Fibroblast of villous mesenchyme (primary cell): ENCODE measurements at places on chromosomes 16 and 17. TPM values are rescaled to one million over a fixed set of nuclear protein-coding genes. Genes with fewer than 3 reads are reported as not detected.
A peak's percentile ranks its signal among the peaks of the same experiment; 100 is the strongest.

DNA sequence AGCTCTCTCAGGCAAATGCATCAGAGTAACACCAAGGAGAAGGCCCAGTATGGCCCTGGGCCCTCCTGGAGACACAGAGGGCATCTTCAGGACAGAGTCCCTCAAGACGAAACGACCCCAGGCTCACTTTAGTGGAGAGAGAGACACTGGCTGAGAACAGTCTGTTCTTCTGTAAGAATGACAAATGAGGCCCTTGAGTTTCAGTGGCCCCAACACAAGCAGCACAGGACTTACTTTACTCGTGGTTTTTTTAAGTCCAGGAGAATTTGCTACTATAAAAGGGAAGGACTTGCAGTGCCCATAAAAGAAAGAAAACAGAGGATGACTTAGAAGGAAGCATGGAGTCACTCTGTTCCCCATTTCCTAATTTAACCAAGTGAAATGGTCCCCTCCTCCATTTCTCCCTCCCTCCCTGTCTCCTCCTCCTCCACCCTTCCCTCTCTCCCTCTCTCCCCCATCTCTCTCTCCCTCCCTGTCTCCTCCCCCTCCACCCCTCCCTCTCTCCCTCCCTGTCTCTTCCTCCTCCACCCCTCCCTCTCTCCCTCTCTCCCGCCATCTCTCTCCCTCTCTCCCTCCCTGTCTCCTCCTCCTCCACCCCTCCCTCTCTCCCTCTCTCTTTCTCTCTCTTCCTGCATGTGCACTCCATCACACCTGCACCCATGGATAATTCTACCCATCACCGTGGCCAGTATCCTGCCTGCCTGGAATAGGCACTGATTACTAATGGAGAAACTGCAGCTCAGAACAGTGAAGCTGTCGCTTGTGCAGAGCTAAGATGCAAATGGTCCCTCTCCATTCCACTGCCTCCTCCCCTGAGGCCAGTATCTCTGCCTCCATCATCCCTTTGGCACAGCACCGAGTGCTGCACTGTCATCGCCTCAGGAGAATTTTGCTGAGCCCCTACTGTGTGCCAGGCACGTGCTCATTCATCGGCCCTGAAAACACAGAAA is 47.3 kb upstream of the RBFOX3 start:
- DNase-seq: no peak

- DNase-seq: no peak
These were observed 28.0 kb downstream of the CACNA1G start for GRCh38 chr17:50588391-50589049.

- DNase-seq: no peak
These were observed 94.1 kb downstream of the PLCG2 start for GRCh38 chr16:81873206-81873605.

- DNase-seq: no peak
These were observed 147.1 kb downstream of the RPTOR start for GRCh38 chr17:80691784-80692183.

GRCh38 chr17:40317345-40317873 is 8.4 kb downstream of the RARA start:
- DNase-seq: peak; percentile 82

DNA sequence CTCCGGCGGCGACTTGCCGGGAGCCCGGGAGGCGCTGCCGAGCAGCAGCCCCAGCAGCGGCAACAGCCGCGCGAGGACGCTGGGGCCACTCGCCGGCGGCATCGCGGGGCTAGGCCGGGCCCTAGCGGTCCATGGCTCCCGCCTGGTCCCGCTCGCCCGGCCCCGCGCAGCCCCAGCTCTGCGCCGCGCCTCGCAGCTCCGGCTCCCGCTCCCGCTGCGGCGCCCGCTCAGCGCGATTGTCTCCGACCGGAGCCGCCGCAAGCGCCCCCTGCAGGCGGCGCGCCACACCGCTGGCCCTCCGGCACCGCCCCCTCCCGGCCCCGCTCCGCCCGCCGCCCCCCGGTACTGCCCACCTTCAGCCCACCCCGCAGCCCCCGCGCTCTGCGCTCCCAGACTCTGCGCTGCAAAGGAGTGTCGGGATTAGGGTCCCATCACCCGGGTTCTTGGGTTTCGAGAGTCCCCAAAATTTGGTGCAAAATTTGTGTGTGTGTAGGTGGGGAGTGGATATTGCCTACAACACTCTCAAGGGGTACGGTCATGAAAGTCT is at the start of gene FAM171A2:
TSS of gene FAM171A2 (minus strand) at position 241 of the 547 bp plus-strand sequence. CDS start at position 102, 139 bp downstream.
- peak; percentile 39 for DNase-seq

DNA sequence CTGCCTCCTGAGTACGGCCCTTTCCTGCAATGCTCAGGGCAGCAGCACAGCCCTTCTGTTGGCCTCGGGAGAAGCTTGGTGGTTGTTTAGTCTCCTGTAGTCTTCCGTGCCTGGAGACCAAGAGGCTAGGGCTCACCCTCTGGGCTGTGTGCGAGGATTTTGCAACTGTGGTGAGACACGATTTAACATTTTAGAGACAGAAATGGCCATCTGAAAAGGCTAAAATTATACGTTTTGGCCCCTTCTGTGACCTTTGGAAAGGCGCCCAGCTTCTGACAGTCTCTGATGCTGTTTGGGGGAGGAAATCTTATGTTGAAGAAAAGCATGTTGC is 33.1 kb downstream of the FOXL1 start:
- DNase-seq: peak; percentile 96

GRCh38 chr17:12485361-12485906 is 180.3 kb upstream of the MYOCD start:
- DNase-seq: peak; percentile 12

GRCh38 chr17:61477204-61477834 is 25.1 kb downstream of the TBX4 start:
- peak; percentile 86 for DNase-seq

- no peak for DNase-seq
These were observed 533 bp upstream of the MEFV start for GRCh38 chr16:3256866-3257465.

GRCh38 chr17:71164561-71164960 is 956.3 kb upstream of the SOX9 start:
- DNase-seq: no peak

GRCh38 chr17:48134912-48135480 is 27.4 kb downstream of the SNX11 start:
- DNase-seq: no peak

- DNase-seq: no peak
These were observed 19.6 kb downstream of the MAP2K3 start for GRCh38 chr17:21304091-21304490.

- DNase-seq: no peak
These were observed 39.8 kb downstream of the DCUN1D3 start for GRCh38 chr16:20860361-20860760.

DNA sequence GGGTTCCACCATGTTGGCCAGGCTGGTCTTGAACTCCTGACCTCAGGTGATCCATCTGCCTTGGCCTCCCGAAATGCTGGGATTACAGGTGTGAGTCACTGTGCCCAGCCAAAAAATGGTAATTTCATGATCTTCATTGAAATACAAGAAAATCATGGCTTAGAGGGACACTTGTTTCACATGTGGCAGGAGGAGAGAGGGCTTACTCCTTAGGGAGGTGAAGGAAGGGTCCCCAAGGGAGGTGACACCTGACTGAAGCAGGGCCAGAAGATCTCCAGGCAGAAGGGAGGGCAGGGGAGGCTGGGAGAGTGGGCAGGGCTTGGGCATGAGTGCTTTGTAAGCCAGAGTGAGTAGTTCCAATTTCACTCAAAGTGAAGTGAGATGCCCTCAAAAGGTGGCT is 20.0 kb upstream of the ITGAX start:
- DNase-seq: no peak

DNA sequence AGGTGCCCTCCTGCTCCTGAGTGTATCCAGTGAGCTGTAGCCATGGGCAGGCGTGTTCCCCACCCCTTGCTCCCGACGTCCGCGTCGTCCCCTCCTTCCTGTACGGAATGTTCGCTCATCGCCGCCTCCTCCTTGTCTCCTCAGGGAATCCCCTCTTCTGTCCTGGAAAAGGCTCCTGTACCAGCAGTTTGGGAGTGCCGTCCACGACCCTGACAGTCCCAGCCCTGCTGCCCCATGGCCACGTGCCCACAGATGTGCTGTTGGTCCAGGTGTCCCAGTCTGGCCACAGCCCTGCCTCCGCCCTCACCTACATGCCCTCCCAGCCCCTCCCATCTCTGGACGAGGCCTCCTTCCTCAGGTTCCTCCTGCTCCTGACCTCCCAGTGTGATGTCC is 30.2 kb downstream of the OR1D5 start:
- no peak for DNase-seq

Gene DCAF7
- 32.9 and 52.7 TPM in 2 replicates for total RNA-seq

Gene SBK1
- under 0.01 TPM in 1 of 2 replicates, not detected in the other for total RNA-seq

Gene SLC38A8
- not detected in 2 replicates for total RNA-seq

Gene CXCL16
- total RNA-seq: 0.64 and 0.86 TPM in 2 replicates

Gene FOXL1
- total RNA-seq: 0.86 and 3.5 TPM in 2 replicates

Gene CCDC182
- under 0.01 TPM in 1 of 2 replicates, not detected in the other for total RNA-seq
